ENCODE measurements at places on chromosomes 11 and 22.

GRCh38 chr22:35634015-35634414 lies 14.2 kb upstream of the APOL6 start:
- DNase-seq: no peak

- DNase-seq: no peak
Measured at GRCh38 chr11:98036810-98037209, 983.9 kb upstream of the CNTN5 start.

GRCh38 chr11:69704508-69705253 lies 859 bp upstream of the FGF19 start:
- DNase-seq: no peak

DNA sequence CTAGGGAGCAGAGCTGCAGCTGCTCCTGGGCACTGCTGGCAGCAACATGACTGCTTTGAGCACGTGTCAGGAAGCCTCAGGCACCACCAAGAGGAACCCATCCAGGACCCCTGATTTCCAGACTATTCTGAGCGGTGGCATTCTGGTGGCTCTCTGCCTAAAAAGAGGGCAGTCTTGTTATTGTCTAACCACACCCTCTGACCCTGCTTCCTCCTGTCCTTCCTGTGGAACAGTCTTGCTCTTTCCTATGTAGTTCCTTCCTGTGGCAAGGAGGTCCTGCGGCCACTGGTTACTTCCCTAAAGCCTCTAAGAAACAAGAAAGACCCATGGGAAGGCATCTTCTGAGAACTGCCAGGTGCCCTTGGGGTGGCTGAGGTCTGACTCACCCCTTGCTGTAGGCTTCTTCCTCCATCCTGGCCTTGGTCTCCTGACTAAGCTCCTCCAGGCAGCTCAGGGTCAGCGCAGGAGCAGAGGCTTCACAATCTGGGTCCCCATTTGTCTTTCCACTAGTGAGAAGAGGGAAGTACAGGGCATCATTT lies 13.1 kb upstream of the LYVE1 start:
- DNase-seq: no peak

DNA sequence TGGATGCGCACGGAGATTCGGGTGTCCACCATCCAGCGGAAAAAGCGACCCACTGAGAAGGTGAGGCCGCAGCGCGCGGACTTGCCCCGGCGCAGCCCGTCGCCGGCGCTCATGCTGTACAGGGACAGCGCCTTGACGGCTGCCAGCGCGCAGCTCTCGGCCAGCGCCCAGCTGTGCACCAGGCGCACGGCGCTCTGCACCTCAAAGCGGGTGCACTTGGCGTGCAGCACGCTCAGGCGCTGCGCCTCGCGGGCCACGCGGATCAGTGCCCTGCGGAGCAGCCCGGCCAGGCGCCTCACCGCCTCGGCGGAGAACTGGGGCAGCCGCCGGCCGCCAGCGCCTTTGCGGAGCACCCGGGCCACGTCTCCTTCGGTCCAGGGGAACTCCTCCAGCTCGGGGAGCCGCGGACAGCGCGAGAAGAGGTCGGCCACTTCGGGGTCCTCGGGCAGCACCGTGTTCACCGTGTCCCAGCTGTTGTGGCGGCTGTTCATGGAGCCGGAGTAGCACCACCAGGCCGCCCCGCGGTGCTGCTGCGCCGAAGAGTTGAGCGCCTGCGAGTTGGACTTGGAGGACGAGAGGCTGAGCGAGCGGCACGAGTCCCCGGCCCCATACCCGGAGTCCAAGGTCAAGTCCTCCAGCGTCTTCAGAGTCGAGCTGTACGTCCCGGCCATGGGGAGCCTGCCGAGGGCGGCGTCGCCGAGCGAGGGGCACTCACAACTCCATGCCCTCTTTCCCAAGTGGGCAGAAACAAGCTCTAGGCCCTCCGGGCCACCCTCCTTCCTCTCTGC lies 703 bp downstream of the ABTB2 start:
- DNase-seq: peak; percentile 37

DNA sequence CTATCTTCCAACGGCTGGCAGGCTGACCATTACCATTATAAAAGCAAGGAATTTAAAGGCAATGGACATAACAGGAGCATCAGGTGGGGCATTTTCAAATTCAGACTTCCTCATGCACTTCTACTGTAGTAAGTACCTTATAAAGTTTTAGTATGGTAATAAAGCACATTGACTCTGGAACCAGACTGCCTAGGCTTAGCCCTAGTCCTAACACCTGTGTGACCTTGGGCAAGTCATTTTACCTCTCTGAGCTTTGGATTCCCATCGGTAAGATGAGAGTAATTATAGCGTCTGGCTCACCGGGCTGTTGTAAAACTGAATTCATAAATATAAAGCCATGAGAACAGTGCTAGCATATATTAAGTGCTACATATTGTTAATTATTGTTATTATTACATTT lies 69.2 kb upstream of the OLFML1 start:
- DNase-seq: no peak

- no peak for DNase-seq
Measured at GRCh38 chr11:115238791-115239190, 265.4 kb downstream of the CADM1 start.

- DNase-seq: peak; percentile 26
Measured at GRCh38 chr22:40560551-40560950, 76.0 kb downstream of the MRTFA start.

DNA sequence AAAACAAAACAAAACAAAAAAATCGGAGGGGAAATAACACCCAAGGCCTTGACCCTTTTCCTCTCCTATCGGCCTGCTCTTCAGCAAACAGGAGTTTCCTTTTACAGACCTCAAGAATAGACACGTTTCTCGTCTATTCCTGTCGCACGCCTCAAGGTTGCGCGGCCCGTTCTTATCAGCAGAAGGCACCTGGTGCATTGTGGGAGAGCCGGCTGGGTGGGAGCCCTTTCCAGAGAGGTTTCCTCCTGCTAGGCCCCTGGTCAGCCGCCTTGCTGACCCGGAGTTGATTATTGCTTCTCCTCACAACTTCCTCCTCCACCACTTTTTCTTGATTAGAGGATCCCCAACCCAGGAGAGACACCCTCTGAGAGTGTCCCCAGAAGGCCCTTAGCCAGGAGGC lies 497.3 kb downstream of the MIAT start:
- DNase-seq: no peak

DNA sequence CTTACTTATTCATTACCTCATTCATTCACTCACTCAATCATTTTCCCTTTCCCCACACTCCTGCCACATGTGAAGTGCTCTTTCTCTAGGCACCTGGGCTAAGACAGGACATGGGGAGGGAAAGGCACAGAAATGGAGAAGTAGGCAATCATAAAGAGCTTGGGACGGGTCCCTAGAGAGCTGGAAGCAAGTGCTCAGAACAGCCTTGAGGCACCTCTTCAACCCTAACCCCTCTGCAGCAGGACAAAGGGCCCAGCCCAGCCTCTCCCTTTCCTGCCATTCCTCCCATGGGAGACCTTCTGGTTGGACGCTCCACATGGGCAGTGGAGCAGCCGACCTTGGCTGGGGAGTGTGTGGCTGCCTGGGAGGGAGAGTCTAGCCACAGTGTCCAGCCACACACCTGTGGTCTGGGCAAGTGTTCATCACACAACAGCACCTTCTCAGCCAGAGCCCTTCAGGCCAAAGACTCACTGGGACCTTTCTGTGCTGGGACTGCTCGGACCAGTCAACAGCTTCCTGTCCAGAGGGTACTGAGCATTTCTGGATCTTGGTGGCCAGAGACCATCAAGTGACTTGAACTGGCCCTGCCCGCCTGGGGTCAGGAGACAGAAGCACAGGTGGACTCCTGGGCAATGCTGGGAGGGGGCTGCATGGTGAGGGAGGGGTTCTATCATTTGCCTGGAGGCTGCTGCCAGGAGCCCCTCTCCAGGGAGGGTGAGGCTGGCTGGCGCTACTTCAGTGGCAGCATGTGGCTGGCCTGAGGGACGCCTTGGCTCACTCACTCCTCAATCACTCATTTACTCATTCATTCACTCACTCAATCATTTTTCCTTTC lies 1.0 kb upstream of the MUC5AC start:
- DNase-seq: no peak

- no peak for DNase-seq
Measured at GRCh38 chr11:34679681-34680080, 58.8 kb downstream of the EHF start.

DNA sequence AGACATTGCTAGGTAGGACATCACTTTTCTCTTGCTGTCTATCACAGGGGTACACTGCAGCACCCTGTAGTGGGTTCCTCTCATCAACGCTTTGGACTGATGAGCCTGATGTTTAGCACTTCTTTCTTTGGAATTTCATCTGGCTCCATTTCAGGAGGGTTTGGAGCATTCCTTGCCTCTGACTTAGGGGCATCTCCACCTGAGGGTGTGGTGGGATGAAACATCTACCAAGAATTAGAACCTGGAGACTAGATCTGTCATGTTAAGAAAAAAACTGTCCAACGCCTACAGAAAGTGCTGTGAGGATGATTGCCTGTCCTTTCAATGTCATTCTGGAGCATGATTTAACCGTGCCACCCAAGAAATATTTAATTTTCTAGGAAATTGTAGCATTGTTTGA lies 648.4 kb downstream of the ETS1 start:
- no peak for DNase-seq

DNA sequence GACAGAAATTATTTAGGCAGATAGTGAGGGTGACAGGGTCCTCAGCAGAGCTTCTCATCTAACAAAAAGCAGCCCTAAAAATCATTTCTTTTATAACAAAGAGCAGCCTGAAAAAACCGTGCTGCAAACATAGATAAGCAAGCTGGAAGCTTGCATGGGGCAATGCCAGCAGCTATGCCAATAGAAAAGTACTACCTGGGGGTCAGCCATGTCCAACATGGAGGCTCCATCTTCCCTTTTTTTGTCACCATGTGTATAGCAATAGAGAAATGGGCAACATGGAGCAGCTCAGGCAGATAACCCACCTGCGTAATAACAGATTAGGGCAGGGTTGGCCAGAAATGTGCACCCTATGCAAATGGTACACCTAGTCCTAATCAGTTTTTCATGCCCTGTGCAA lies 57.4 kb upstream of the IGLL5 start:
- DNase-seq: no peak

- no peak for DNase-seq
Measured at GRCh38 chr22:49853981-49854831, 562 bp downstream of the ZBED4 start.

- DNase-seq: no peak
Measured at GRCh38 chr11:26620282-26621045, 48.4 kb upstream of the MUC15 start.

DNA sequence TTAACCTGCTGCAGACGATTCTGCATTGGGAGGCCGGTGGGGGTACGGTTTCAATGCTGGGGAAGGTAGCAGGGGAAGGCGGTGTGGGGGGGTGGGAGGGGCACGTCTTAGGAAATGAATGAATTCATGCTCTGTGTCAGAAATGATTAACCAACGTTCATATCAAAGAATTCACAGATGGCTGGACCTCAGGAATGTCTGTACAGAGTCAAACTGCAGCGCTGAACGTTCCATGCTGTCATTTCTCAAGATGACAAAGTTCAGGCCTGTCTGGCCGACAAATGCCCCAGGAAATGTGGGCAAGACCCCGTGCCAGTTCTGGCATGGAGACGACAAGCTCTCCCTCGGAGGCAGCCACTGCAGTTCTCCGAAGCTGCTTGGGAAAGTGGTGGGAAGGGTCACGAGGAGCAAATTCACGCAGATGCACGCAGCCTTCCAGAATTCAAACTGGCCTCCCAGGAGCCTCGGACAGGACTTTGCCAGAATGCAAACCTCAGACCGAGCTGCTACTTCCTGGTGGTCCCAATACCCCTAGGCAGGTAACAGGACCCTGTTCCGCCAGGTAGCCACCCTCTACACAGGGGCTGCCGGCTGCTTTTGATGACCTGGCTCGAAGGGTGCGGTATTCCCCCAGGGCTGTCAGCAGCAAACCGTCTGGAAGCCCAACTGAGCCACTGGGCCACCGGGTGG lies 81.5 kb downstream of the TRMU start:
- DNase-seq: no peak

DNA sequence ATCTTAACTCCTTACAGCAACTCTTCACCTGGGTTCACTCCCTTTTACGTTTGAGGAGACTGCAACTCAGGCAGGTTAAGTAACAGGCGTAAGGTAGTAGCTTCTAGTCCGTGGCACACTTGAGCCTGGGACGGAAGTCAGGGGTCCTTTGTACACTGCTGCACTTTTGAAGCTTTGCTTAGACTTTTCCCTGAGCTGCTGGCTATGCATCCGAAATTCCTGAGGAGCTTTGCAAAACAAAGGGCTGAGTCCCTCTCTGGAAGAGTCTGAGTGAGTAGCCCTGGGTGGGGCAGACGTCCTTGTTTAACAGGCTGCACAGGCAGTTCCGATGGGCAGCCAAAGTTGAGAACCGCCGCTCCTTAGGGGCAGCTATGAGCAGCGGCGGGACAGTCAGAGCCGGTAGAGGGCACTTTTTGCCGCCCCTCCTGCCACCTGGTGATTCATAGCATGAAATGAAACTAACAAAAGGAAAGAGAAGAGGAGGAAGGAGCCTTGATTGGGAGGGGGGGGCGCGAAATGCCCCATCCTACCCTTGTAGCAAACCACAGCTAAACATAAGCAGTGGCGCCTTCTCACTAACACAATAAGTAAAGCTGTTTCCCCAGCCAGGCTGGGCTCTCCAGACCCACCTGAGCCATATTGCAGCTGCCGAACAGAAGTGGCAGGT lies 1.4 kb downstream of the TMEM109 start:
- DNase-seq: peak; percentile 67

- no peak for DNase-seq
Measured at GRCh38 chr22:19718456-19719049, 4.2 kb downstream of the SEPTIN5 start.

DNA sequence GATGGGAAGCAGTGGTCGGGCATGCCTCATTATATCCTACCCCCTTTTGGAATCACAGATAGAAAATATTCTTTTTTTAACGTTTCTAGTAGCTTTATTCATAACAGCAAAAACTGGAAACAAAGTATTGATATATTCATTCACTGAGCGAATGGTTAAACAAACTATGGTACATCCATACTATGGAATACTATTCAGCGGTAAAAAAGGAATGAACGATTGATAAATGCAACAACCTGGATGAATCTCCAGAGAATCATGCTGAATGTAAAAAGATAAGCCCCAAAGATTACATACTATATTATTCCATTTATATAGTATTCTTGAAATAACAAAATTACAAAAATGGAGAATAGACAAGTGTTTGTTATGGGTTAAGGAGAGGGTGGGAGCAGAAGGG lies 7.5 kb upstream of the SULT4A1 start:
- DNase-seq: no peak

GRCh38 chr11:61098778-61099177 lies 3.5 kb upstream of the CD5 start:
- DNase-seq: no peak

DNA sequence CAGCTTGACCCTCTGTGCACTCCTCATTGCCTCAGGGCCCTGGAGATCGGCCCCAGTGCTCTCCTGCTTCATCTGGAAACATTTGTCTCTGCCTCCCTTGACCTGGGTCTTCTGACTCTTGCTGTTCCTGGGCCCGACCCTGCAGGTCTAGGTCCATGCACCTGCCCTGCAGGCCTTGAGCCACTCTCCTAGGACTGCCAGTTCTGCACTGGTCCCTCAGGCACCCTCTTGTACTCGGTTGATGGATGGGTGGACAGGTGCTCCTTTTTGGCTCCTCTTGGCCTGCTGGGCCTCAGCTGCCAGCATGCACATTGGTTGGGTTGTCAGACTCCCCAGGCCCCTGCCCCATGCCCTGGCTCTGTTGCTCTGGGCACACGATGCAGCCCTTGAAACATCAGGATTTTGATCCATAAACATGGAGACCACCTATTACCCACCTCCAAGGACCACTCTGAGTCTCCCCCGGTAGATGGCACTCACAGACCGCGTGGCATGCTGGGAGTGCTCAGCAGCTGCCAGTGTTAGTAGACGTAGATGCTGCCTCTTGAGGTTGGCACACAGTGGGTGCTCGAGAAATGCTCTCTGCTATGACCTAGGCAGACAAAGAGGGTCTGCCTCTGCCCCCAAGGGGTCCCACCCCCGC lies 20.2 kb upstream of the ACR start:
- no peak for DNase-seq

- no peak for DNase-seq
Measured at GRCh38 chr22:50726643-50727340, 11.2 kb upstream of the ACR start.
